ENCODE measurements at places on chromosomes 5 and 9. TPM values are rescaled to one million over a fixed set of nuclear protein-coding genes. Genes with fewer than 3 reads are reported as not detected.
A peak's percentile ranks its signal among the peaks of the same experiment; 100 is the strongest.

DNA sequence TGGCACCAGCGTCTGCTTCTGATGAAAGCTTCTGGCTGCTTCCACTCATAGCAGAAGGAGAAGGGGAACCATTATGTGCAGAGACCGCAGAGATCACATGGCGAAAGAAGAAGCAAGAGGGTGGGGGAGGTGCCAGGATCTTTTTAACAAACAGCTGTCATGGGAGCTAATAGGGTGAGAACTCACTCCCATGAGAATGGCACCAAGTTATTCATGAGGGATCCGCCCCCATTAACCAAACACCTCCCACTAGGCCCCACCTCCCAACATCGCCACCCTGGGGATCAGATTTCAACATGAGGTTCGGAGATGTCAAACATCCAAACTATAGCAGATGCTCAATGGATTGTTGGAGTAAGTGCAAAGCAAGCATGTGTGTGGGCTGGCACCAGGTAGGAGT is 125.8 kb upstream of the SLIT3 start:
- no peaks in the 10 kb centered on the region for H3K36me3 ChIP-seq
- no peak overlapping the region for H3K27ac ChIP-seq
- no peaks in the 10 kb centered on the region for H3K4me1 ChIP-seq
- no peaks in the 10 kb centered on the region for H3K27me3 ChIP-seq
- H3K4me3 ChIP-seq, result no peak overlapping the region

DNA sequence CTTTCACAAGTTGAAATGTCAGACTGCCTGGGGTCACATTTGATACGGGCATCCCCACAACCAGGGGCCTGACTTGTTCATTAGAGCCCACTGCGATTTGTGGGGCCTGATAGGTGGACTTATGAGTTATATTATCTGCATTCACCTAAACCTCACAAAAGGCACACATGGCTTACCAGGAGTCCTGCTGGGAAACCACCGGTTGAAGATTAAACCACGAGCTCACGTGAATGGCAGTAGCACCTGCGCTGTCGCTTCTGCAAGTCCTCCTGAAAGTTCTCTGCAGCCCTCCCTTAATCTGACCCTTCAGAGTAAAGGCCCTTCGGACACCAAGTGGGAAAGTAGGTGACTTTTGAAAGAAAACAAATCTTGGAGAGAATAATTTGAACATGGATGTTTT is 68.9 kb downstream of the PPIC start:
- no peak overlapping the region for H3K4me3 ChIP-seq
- DNase-seq, result no peak
- no peaks in the 10 kb centered on the region for H3K4me1 ChIP-seq
- H3K27me3 ChIP-seq, result no peaks in the 10 kb centered on the region
- no peak overlapping the region for H3K27ac ChIP-seq
- no peaks in the 10 kb centered on the region for H3K36me3 ChIP-seq

DNA sequence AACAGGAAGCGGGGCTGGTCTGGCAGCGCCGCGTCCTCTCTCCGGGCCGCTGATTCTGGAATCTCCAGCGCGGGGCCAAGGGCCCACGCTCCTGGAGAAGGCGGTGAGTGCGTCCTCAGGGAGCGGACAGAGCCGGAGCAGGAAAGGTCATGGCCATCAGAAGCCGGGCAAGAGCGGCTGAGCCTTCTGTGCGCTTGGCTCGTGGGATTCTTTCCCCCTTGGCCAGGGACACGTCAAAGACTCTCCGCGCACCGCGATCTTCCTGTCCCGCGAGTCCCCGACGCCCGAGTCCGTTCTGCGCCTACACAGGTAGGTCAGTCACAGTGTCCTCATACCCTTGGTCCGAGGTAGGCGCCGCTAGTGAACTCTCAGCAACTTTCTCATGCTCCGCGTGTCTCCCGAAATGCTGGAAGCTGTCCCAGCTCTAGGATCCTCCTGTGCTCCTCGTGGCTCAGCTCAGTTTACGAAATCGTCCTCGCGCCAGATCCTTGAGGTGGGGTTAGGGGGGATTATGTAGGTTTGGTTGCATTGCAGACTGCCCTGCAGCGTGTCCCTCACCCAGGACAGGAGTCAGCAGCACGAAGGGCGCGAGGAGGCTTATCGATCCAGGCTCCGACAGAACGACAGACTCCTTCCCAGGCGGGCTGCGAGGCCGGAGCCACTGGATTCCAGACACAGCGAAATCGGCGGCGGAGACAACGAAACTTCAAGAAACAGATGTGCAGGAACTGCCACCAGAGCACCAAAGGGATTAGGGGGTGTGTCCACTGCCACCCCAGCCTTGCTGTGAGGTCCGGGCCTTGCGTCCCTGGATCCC is 8.7 kb downstream of the LHX6 start:
- peaks cover 21% of the 10 kb centered on the region for H3K4me1 ChIP-seq
- H3K27ac ChIP-seq, result no peak overlapping the region
- no peaks in the 10 kb centered on the region for H3K36me3 ChIP-seq
- peak; percentile 60 for DNase-seq
- H3K4me3 ChIP-seq, result no peak overlapping the region

- no peaks in the 10 kb centered on the region for H3K36me3 ChIP-seq
- H3K27me3 ChIP-seq, result no peaks in the 10 kb centered on the region
- no peaks in the 10 kb centered on the region for H3K4me1 ChIP-seq
- no peak overlapping the region for H3K27ac ChIP-seq
- no peak overlapping the region for H3K4me3 ChIP-seq
These were observed 88.8 kb downstream of the SREK1 start for GRCh38 chr5:66232706-66233445.

- H3K36me3 ChIP-seq, result no peaks in the 10 kb centered on the region
- H3K4me3 ChIP-seq, result no peak overlapping the region
- no peak overlapping the region for H3K27ac ChIP-seq
- DNase-seq, result no peak
- H3K4me1 ChIP-seq, result peaks cover 14% of the 10 kb centered on the region
These were observed 21.5 kb upstream of the TGFBI start for GRCh38 chr5:136007271-136007670.

DNA sequence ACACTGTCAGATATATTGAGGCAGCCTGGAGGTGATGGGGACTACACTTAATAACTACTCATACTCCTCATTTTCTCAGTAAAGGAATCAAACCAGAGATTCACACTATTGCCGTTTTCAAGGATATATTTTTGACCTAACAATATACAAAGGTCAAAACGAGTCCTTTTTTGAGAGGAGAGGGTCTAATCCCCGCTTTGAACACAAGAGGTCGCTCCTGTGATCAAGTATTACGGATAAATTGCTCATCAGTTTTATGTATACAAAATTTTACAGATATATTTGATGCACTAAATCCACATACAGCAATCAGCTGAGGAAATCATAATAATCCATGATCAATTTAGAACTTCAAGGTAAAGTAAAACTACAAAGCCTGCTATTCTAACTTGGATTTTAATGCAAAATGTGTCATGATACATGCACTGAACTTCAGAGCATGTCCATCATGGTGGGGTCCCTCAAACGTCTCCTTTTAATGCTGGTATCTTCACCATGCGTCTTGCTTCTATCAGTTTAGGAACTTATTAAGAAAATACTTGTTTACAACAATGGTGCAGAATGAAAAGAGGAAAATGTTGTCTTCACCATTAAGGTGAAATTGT is 2.5 kb upstream of the ISL1 start:
- H3K27me3 ChIP-seq, result peaks cover 90% of the 10 kb centered on the region
- no peak overlapping the region for H3K27ac ChIP-seq
- no peak overlapping the region for H3K4me3 ChIP-seq
- DNase-seq, result peak; percentile 53

GRCh38 chr5:146203872-146204192 is 427 bp downstream of the RBM27 start:
- H3K36me3 ChIP-seq, result no peaks in the 10 kb centered on the region
- no peaks in the 10 kb centered on the region for H3K4me1 ChIP-seq
- H3K4me3 ChIP-seq, result peak overlapping the region; percentile 97
- no peak for DNase-seq
- H3K27ac ChIP-seq, result peak overlapping the region; percentile 72

DNA sequence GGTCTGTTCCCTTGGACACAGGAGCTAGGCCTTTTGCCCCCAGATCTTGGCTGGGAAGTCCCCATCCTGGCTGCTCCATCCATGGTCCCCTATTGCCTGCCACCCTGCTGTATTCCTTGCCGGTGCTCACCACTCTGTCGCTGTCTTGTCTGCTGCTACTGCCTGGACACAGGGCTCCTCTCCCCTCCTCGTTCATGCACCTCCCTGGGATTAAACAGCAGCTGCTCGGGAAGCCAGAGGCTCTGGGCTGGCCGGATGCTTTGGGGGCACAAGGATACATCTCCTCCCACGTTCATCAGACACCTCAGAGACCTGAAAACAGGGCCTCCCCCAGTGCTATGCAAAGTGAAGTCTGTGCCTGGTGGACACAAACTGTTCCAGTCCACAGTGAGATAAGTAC is 110.4 kb downstream of the ZNF354C start:
- no peaks in the 10 kb centered on the region for H3K36me3 ChIP-seq
- no peak overlapping the region for H3K4me3 ChIP-seq
- H3K27me3 ChIP-seq, result no peaks in the 10 kb centered on the region
- H3K4me1 ChIP-seq, result no peaks in the 10 kb centered on the region

GRCh38 chr5:44952376-44952775 is 143.6 kb downstream of the MRPS30 start:
- H3K4me3 ChIP-seq, result no peak overlapping the region
- H3K27me3 ChIP-seq, result no peaks in the 10 kb centered on the region
- H3K36me3 ChIP-seq, result no peaks in the 10 kb centered on the region
- H3K27ac ChIP-seq, result no peak overlapping the region

- DNase-seq, result no peak
- H3K27me3 ChIP-seq, result no peaks in the 10 kb centered on the region
- no peak overlapping the region for H3K27ac ChIP-seq
- no peaks in the 10 kb centered on the region for H3K36me3 ChIP-seq
These were observed 120.0 kb downstream of the COL23A1 start for GRCh38 chr5:178469975-178470759.

DNA sequence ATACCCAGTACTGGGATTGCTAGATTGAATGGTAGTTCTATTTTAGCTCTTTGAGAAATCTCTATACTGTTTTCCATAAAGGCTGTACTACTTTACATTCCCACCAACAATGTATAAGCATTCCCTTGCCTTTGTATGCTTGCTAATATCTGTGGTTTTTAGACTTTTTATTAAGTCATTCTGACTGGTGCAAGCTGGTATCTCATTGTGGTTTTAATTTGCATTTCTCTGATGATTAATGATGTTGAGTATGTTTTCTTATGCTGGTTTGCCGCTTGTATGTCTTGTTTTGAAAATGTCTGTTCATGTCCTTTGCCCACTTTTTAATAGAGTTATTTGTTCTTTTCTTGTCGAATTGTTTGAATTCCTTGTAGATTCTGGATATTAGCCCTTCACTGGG is 512.7 kb upstream of the PAPPA start:
- H3K4me1 ChIP-seq, result no peaks in the 10 kb centered on the region
- H3K27me3 ChIP-seq, result no peaks in the 10 kb centered on the region
- H3K36me3 ChIP-seq, result no peaks in the 10 kb centered on the region
- H3K4me3 ChIP-seq, result no peak overlapping the region
- no peak for DNase-seq
- H3K27ac ChIP-seq, result no peak overlapping the region

DNA sequence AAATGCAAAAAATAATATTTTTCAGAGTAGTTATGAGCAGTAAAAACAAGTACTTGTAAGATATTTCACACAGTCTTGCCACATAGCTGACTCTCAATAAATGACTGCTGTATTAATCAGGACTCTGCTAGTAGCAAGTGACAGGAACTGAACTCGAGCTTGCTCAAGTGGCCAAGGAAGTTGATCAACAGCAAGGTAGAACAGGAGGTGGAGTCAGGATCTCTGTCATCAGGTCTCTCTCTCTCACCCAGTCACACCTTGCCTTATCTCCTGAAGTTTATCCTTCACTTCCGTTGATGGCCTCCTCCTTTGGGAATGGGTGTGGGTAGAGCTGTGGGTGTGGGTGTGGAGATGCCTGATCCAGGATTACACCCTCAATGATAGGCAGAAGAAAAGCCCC is 107.0 kb downstream of the GPBP1 start:
- H3K4me3 ChIP-seq, result no peak overlapping the region
- H3K4me1 ChIP-seq, result no peaks in the 10 kb centered on the region
- no peaks in the 10 kb centered on the region for H3K27me3 ChIP-seq
- no peaks in the 10 kb centered on the region for H3K36me3 ChIP-seq
- H3K27ac ChIP-seq, result no peak overlapping the region
- DNase-seq, result no peak

GRCh38 chr9:81851340-81851739 is 76.9 kb upstream of the SPATA31D4 start:
- H3K4me3 ChIP-seq, result no peak overlapping the region
- no peaks in the 10 kb centered on the region for H3K4me1 ChIP-seq
- H3K27me3 ChIP-seq, result no peaks in the 10 kb centered on the region

GRCh38 chr9:87282538-87282937 is 215.1 kb upstream of the DAPK1 start:
- H3K4me1 ChIP-seq, result peaks cover 6% of the 10 kb centered on the region
- H3K4me3 ChIP-seq, result no peak overlapping the region
- no peaks in the 10 kb centered on the region for H3K27me3 ChIP-seq
- no peak for DNase-seq
- no peak overlapping the region for H3K27ac ChIP-seq

- H3K27ac ChIP-seq, result no peak overlapping the region
- peaks cover 5% of the 10 kb centered on the region for H3K4me1 ChIP-seq
- peaks cover 51% of the 10 kb centered on the region for H3K36me3 ChIP-seq
- H3K4me3 ChIP-seq, result no peak overlapping the region
These were observed 30.8 kb downstream of the SKP1 start for GRCh38 chr5:134145779-134146581.

GRCh38 chr9:29981013-29981412 is 2403.4 kb upstream of the ACO1 start:
- no peak overlapping the region for H3K27ac ChIP-seq
- H3K4me3 ChIP-seq, result no peak overlapping the region
- no peaks in the 10 kb centered on the region for H3K36me3 ChIP-seq
- no peaks in the 10 kb centered on the region for H3K27me3 ChIP-seq

GRCh38 chr5:170603578-170604565 is 100.1 kb downstream of the KCNIP1 start:
- peak; percentile 78 for DNase-seq
- no peaks in the 10 kb centered on the region for H3K36me3 ChIP-seq
- H3K27ac ChIP-seq, result no peak overlapping the region
- no peaks in the 10 kb centered on the region for H3K27me3 ChIP-seq
- H3K4me3 ChIP-seq, result no peak overlapping the region

DNA sequence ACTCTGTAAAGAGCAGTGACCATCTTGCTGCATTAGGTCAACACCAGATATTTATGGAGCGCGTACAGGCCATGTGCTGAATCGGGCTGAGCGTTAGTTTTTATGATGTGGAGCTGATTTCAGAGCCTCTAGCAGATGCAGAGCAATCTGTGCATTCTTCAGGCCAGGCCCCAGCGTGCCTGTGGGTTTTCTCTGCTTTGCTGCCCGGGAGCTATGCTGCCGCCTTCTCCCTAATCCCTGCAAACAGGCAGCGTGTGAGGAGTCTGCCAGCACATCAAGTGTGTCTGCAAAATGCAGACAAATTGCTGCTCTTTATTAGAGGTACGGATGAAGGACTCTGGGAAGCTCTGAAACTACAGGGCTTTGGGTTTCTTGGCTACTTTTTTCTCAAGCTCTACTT is 170.0 kb downstream of the NTRK2 start:
- H3K27me3 ChIP-seq, result no peaks in the 10 kb centered on the region
- no peak overlapping the region for H3K27ac ChIP-seq
- no peak for DNase-seq
- no peaks in the 10 kb centered on the region for H3K4me1 ChIP-seq

Gene EGFLAM
- 7.6 TPM for total RNA-seq

Gene GPR151
- total RNA-seq, result not detected

Gene KCNV2
- total RNA-seq, result not detected

Gene LMAN2
- total RNA-seq, result 183 TPM

Gene SAPCD2
- 1.4 TPM for total RNA-seq

Gene IRX1
- total RNA-seq, result 25.7 TPM

Measured in lung (tissue), 17 donors.